Suppressor macrophage treated with lipopolysaccharide for 1 hour (primary cell): ENCODE measurements at places on chromosomes 12 and 14.

DNA sequence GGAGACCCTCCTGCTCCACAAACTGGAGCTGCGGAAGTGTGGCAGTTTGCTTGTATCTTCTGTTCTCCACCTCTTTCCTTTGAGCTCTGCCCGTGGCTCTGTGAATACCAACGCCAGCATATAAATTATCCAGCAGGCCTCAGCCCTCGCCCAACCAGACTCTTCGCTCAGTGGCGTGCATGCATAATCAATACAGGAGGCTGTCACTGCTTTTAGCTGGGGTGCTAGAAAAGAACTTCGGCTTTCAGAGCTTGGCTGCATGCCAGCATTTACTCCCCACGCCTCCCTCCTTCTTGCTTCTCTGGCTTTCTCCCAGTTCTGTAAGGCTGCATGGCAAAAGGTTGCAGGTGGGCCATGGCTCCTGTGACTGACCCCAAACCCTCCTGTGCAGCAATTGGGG, 26.9 kb downstream of the NRXN3 start:
- no peak for DNase-seq

GRCh38 chr12:116552773-116553373, 6.3 kb upstream of the MAP1LC3B2 start:
- no peak for DNase-seq

DNA sequence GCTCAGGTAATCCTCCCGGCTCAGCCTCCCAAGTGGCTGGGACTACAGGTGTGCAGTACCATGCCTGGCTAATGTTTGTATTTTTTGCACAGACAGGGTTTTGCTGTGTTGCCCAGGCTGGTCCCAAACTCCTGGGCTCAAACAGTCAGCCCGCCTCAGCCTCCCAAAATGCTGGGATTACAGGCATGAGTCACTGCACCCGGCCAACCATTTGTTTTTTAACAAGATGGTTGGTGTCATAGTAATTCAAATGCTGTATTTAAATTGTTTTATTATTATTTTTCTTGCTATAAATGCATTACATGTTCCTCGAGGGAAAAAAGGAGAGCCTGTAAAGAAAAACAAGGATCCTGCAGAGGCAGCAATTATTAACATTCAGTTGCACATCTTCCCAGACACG, 83.9 kb downstream of the EP400 start:
- DNase-seq, result no peak

DNA sequence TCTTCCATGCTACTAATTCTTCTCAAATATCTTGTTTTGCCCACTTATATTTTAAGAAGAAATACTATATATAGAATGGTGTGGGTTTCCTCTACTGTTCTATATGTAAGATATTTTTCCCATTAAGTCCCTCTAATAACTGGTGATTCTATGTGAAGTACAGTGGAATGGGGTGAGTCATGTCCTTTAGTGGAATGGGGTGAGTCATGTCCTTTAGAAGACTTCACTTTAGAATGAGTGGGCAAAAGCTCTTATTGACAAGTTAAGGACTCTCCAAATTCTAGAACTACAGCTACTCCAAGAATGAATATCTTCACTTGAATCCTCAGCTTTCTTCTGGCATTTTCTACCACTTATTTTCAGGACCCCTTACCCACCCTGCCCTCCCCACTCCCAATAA, 349.9 kb downstream of the ETNK1 start:
- peak; percentile 39 for DNase-seq

GRCh38 chr14:57811998-57812546, 53.8 kb downstream of the SLC35F4 start:
- no peak for DNase-seq

DNA sequence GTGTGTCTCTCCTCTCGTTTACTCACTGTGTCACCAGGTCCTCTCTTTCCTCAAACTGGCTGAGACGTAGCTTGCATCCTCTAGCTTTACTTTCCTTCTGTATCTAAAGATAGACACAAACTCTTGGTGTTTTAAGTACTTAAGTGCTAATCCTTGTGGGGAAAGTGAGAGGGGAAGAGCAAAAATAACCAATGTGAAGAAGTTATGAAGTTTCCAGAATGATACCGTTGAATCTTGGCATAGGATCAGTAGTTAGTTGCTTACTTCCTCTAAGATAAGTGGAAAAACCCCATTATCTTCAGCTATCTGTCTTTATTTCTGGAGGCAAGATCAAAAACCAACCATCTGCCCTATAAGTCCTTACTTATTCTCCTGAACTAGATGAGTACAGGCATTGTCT, 10.6 kb downstream of the FAR2 start:
- peak; percentile 55 for DNase-seq

- no peak for DNase-seq
Observed at GRCh38 chr12:12488296-12488695, 74.4 kb downstream of the DUSP16 start.

- no peak for DNase-seq
Observed at GRCh38 chr14:22007784-22008412, 334.3 kb upstream of the OR4E1 start.

GRCh38 chr12:88868050-88868449, 287.8 kb upstream of the KITLG start:
- DNase-seq, result no peak

DNA sequence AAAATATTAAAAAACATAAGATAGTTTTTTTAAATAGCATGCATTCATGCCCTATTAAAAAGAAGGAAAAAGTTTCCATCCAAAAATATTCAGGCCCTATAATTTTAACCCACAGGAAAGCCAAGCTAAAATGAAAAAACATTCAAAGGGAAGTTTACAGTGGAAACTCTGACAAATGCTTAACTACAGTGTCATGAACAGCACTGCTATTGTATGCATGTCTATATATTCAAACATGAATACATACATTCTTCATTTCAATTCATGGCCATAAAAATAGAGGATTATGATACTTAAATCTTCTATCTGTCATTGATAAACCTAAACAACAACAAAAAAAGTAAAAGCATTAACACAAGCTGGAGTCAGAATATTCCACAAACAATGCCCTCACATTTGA, 67.4 kb downstream of the PPP2R5E start:
- DNase-seq, result no peak

- peak; percentile 62 for DNase-seq
Observed at GRCh38 chr12:102481705-102482425, 1.5 kb upstream of the IGF1 start.

GRCh38 chr14:32694795-32695449, 243.8 kb upstream of the NPAS3 start:
- no peak for DNase-seq

- no peak for DNase-seq
Observed at GRCh38 chr14:99664058-99664936, 19.4 kb downstream of the HHIPL1 start.

DNA sequence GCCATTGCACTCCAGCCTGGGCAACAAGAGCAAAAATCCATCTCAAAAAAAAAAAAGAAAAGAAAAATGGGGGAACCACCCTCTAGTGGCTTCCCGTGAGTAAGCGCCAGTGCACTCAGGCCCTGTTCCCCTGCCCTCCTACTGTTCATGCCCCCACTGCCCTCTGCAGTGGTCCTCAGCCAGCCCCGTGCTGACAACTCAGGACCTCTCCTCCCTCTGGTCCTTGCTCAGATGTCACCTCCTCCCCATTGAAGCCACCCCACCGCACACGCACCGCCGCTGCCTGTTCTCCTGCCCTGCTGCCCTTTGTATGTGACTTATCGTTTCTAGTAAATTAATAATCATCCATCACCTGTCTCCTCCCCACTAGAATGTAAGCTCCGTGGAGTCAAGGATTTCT, 58.8 kb upstream of the DYNC1H1 start:
- no peak for DNase-seq

DNA sequence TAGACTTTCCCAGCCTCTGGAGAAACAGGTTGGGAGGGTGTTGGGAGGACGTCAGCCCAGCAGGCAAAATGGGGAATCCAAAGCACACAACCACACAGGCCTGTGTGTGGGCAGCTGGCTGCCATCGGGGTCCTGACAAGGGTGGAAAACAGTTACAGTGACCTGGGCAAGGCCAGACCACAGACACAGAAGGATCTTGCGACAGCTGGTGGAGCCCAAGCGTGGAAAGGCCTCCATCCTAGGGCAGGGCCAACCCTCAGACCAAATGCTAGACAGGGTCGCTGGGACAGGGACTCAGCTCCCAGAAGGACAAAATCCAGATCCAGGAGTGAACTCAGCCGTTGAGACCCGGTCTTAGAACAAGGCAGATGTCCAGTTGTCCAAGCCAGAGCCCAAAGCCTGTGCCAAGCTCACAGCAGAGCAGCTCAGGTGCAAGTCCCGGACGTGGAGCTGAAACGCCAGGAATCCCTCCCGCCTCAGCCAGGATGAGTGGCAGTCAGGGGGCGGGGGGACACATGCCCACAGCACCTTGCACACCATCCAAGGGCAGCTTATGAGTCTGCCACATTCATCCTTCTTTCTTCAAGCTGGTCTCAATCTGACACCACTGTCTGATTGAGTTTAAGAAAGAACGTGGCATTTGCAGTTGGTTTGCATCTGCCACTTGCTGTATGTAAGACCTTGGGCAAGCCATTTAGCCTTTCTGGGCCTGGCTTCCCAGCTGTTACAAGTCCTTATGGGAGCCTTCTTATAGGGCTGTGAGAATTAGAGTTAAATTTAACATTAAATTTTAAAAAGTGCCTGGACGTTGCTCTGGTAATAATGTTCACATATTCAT, 37.6 kb downstream of the DEGS2 start:
- DNase-seq, result no peak

GRCh38 chr14:30519961-30520360, 39.0 kb upstream of the G2E3 start:
- DNase-seq, result no peak

GRCh38 chr12:27198036-27198435, 46.0 kb upstream of the STK38L start:
- no peak for DNase-seq

DNA sequence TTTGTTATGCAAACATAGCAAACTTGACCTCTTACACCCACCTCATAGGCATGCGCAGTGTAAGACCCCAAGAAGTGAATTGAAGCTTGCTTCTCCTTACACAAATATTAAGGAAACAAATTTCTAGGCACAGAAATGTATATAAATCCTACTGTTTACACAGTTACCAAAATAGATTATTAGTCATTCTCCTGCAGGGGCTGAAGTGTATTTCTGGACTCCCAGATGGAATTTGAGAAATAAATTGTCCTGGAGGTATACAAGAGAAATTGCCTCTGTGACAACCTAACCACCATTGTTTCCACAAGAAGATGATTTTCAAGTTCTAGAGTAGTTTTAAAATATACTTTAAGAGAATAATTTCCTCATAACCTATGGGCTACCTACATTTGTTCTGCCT, 656.0 kb upstream of the MDGA2 start:
- no peak for DNase-seq

DNA sequence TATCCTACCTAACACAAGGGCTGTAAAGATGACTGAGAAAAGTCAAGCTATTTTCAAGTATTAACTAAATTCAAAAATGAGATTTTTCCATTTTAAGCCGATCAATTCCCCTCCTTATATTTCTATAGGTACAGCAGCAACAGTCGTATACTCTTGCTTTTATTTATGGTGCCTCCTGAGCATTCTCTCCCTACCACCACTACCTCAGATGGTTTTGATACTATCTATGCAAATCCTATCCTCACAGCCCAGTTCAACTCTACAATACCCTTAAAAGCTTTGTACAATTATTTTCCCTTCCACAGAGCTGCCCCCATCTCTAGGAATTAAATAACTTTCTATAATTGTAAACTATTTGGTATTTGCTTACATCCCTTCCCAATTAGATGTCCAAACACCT, 52.1 kb downstream of the GALC start:
- DNase-seq, result no peak

- DNase-seq, result no peak
Observed at GRCh38 chr14:52060080-52060479, 8.8 kb downstream of the NID2 start.

- peak; percentile 27 for DNase-seq
Observed at GRCh38 chr12:113056631-113057488, at the start of gene DTX1. TSS of gene DTX1 (plus strand) at chr12:113056730. CDS start at chr12:113058193, 1,463 bp downstream.

- DNase-seq, result no peak
Observed at GRCh38 chr12:74889073-74889472, 320.6 kb downstream of the KCNC2 start.

GRCh38 chr14:106268013-106268727, 741.8 kb downstream of the TMEM121 start:
- DNase-seq, result peak; percentile 72

- no peak for DNase-seq
Observed at GRCh38 chr12:131041216-131041967, 87.7 kb downstream of the ADGRD1 start.

GRCh38 chr14:95515596-95516552, 576 bp downstream of the SYNE3 start:
- peak; percentile 96 for DNase-seq

DNA sequence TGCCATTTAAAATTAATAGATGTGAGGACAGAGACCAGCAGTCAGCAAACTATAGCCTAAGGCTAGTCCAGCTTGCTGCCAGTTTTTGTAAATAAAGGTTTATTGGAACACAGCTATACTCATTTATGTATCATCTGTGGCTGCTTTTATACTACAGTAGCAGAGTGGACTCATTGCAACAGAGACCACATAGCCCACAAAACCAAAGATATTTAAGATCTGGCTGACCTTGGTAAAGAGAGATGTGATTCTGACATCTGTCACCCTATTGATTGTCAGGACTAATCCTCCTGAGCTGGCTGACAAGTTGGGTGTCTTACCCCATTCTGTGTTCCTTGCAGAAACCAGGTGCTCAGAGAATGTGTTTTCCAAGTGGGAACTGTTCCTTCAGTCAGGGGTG, 99.9 kb downstream of the BEGAIN start:
- DNase-seq, result no peak

DNA sequence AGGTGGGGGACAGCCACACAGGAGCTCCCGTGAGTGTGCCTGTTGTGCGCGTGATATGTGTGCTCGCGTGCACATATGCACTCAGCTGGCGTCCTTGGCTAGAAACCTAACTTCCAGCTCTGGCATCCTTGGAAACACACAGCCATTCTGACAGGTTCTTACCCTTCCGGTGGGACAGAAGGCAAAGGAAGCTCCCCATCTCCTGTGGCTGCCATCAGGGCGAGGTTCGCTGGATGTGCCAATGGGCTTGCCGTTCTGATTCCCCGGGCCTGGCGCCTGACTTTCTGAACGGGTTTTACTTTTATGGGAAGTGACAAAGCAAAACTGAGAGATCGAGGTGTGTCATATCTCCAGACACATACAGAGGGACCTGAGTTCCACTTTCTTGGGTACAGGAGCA, 124.7 kb downstream of the PAPOLA start:
- no peak for DNase-seq

DNA sequence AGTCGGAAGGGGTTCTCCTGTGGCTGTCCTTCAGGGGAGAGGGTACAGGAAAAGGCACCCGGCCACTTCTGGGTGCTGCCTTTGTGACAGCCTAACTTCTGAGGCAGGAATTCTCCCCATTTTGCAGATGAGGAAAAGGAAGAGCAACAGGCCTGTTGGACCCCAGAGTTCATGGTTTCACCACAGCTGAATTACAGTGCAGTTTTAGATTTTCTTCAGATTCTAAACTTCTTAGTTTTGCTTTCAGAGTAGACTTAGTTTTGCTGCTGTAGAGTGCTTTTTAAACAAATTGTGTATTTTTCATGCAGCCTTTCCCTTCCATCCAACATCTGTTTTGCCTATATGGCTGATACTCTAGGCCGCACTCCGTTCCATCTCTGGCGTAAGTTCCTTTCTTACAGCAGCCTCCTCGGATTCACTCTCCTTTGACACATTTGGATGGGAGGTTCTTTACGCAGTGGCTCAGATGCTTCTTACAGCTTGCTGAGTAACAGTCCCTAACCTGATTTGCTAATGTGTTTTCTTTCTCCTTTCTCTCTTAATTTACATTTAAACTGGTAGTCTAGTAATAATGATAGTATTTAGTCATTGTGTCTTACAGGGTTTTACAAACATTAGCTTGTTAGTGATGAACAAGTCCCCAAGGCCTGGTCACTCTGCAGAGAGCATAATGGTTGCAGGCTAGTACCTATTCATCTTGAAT, 7.8 kb downstream of the TRAF3 start:
- no peak for DNase-seq

- DNase-seq, result no peak
Observed at GRCh38 chr12:40194846-40195245, 30.0 kb upstream of the LRRK2 start.
